ENCODE measurements at places on chromosomes 4 and X.

DNA sequence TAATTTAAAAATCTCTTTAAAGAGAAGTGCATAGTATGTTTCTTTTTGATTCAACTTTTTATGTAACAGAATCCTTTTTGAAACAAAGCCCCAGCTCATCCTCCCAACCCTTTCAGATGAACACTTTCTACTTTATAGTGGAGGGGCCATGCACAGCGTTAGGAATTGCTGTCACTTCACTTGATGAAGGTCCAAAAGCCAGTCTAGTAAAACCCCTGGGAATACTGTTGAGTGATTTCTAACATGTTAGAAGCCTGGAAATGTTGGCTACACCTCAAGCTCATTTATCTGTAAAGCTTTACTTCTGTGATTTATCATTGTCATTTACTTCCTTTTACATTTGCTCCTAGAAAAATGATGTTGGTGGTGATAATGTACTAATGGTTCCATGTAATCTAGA is 1608.9 kb upstream of the TENM3 start:
- DNase-seq = no peak

- DNase-seq = no peak
Measured at GRCh38 chrX:41449615-41450014, 2.5 kb downstream of the NYX start.

DNA sequence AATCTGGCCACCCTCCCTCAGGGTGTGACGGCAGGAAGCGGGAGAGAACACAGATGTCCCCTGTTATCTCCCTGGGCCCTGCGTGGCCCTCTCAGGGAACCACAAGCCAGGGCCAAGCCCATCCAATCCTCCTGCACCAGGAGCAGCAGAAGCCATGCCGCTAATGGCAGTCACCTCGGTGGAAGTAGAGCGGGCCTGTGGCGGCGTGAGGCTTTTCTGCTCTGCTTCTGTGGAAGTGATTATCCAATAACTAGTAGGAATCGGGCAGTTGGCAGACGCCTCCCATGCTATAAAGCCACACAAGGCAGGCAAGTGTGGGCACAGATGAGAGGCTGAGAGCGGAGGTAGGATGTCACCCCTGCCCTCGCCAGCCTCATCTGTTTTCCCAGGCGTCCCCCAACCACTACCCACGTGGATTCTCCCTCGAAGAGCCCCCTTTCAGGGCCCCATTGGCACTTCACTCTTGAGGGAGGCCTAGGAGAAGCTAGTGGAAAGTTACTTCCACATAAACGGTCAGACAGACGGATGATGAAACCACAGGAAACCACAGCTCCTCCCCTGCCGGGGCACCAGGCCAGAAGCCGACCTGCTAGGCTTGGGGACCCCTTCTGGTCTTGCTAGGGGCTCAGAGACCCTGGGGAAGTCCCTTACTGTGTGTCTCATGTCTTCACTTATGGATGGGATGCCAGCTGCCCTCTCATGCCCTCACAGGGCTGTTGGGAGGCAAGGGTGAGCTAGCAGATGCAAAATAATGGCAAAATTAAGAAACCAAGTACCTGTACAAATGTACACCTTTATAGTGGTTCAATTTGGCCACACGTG is 18.8 kb upstream of the TMSB4X start:
- DNase-seq = peak; percentile 58

DNA sequence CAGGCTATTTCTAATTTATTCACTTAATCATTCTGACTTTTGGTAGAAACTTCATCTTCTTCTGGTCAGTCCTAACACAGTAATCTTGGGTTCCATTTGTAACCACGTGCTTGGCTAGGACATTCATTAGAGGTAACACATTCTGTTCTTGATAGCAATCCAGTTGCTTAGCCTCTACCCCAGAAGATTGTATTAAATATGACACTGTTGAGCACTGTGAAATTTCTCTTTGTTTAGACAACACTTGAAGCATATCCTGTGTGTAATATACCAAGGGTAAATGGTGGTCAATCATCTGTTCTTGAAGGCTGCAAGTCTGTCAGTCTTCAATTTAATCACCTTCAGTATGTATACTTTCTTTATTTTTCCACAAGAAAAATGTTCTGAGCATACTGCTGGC is 523.0 kb downstream of the ANKRD50 start:
- DNase-seq = no peak
